Cardiac muscle cell (in vitro differentiated cells and primary cell): ENCODE measurements at places on chromosomes 6 and 20.

GRCh38 chr20:22925613-22925983 is 109.5 kb upstream of the SSTR4 start:
- DNase-seq: no peak

- DNase-seq: no peak
These were observed 39.0 kb downstream of the CAP2 start for GRCh38 chr6:17432356-17432755.

DNA sequence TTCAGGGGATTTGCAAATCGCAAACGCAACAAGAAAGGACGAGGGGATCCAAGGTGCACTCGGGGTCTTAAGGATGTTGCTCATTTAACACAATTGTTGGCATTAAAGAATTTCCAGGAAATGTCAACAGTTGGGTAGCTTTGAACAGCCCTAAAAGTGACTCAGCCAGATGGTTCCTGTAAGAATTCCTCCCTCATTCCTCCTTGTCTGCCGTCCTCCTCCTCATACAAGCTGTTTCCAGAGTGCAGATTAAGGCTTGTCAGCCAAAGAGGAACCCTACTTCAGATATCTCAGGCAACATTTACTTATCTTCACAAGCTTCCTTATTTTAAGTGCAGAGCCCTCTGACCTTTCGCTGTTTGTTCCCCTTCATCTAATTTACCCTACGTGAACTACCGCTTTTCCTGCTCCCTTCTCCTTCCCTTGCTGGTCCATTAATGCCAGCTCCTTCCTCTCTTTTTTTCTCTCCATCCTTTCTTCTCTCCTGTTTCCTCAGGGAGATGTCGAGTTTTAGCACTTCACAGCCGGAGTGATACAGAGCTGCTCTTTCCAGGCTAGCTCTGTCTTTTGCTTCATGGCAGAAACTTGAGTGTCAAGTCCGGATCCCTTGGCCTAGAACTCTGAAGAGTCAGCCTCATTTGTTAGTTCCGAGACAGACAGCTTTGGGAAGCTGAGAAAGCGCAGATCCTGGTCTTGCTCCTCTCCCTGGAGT is 26.1 kb upstream of the TBC1D7 start:
- peak; percentile 55 for DNase-seq

- DNase-seq: no peak
These were observed 19.6 kb downstream of the TFAP2A start for GRCh38 chr6:10395171-10395703.

DNA sequence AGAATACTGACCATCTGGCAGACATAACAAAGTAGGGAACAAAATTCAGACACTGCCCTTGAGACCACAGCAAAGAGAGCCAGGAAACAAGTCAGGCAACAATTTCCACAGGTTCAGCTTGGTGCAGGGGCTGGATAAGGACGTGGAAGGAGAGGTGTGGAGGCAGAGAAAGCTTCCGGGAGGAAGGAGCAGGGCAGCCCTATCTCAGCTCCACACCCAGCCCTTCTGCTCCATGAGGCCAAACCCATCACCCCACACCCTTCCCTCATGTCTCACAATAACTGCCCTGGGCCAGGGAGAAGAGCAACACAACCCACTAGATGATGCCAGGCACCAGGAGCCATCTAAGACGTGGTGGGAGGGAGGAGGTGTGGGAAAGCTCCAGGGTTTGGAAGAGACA is 5.8 kb downstream of the SNHG17 start:
- no peak for DNase-seq

- no peak for DNase-seq
These were observed 246.0 kb upstream of the RUNX2 start for GRCh38 chr6:45082091-45082490.

DNA sequence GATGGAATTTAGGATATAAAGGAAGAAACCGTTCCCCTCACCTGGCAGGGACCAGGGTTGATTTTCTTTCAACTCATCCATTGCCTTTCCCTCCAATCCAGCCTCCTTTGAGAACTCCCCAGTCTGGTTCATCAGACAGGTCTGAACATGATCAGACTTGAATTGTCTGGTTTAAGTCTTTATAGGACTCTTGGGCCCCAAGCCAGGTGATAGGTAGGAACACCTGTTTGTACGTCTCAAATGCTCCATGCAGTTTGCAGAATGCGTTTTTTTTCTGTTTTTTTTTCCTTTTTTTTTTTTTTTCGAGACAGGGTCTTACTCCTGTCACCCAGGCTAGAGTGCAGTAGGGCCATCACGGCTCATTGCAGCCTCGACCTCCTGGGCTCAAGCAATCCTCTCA is 4.1 kb upstream of the CEP250 start:
- no peak for DNase-seq

DNA sequence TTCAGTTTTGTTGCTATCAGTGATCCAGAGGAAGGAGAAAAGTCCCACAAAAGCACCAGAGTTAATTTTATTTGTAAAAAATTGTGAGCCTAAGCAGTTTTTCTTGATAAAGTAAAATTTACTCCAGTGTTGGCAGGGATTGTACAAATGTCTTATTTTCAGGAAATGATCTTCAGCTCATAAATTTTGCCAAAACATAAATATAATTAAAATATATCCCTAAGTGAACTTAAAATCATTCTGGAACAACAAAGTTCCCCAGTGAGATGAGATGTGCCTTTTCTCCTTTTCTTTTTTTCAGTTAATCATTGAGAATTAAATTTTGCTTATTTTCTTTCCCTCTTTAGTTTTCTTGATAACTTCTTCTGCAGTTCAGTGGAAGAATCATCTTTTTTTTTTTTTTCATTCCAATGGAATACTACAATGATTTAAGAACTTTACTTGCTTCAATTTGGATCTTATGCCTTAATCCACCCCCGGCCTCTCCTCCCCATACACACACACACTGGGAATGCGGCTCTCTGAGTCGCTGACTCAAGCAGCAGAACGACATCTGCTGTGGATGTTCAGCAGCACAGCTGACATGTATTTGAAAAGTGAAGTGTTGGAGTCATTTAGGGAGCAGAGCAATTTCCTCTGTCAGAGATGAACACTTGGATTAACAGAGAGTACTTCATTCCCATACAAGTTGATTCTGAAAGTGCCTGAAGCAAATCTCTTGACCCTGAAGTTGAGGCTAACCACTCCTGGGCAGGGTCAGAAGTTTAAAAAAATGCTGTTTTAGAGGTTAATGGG is 27.7 kb upstream of the LAMA4 start:
- DNase-seq: peak; percentile 79

DNA sequence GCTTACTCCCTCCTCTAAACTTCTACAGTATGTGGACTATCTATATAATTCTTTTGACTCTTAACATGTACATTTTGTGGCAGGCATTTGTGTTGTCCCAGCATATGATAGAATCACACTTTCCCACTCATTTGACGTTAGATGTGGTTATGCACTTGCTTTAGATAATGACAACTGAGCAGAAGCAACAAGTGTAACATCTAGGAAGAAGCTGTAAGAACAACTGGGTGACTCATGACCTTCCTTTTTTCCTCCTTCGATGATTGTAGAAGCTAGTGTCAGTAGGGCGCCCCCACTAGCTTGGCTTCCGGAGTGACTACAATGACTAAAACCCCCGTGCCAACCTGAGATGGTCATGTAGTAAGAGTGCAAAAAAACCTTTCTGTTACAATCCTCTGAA is 74.6 kb upstream of the CEP85L start:
- no peak for DNase-seq

DNA sequence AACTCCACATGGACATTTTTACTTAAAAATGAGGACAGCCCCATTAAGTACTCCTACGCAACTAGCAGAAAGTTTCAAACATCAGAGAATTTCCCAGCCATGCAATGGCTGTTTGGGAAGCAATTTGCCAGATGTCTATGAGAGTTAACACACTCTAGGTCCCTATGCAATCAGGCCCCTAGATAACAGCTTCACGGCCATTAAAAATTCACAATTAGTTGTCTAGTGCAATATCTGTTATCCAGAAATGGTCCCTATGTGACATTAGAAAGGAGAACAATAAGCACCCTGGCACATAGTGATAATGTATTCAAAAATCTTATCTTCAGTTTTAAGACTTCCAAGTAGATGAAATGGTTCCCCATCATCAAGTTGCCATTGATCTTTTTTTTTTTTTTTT is 174.3 kb upstream of the NRSN1 start:
- no peak for DNase-seq

GRCh38 chr20:49384437-49385434 is 97.7 kb downstream of the KCNB1 start:
- DNase-seq: peak; percentile 73

DNA sequence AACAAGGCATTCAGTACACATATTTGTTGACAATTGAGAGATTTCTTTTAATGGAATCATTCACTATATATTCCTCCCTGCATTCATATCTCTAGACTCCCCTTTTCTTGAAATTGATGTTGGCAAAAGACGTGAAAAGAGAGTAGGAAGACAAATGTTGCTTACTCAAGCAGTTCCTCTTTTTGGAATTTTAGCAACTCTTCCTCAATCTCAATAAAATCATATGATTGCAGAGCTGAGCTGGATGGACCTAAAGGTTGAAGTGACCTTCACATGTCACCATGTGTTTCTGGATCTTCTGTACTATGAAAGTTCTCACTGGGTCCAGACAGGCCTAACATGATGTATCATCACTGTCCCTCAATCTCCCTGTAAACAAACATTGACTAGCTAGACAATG is 18.6 kb downstream of the ADGRF1 start:
- DNase-seq: no peak

- DNase-seq: no peak
These were observed 51.0 kb downstream of the SLC9A8 start for GRCh38 chr20:49863666-49864065.

- no peak for DNase-seq
These were observed 1.5 kb upstream of the SLC17A4 start for GRCh38 chr6:25753079-25753478.

DNA sequence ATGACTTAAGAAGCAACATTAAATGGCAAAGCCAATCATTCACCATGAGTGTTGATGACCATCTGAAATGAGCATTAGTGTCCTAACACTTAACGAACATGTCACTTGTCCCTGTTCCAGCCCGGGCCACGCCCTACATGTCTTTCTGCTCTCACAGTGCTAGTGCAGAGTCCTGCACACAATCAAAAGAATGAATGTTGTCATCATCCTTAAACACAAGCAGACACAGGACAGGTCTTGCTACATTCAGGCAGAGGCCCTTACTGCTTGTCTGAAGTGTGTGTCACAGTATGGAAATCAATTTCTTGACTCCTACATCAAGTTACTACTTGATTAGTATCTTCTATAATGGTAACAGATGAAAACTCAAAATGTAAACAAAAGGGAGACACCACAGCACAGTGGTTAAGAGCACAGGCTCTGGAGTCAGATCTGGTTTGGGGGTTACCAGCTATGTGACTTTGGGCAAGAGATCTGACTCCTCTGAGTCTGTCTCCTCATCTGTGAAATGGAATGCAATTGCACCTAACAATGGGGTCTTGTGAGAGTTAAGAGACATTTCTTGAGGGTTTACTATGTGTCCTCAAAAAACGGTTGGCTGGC is 17.4 kb downstream of the UBE2V1 start:
- no peak for DNase-seq

GRCh38 chr6:40550202-40551101 is 36.7 kb downstream of the LRFN2 start:
- peak; percentile 67 for DNase-seq

DNA sequence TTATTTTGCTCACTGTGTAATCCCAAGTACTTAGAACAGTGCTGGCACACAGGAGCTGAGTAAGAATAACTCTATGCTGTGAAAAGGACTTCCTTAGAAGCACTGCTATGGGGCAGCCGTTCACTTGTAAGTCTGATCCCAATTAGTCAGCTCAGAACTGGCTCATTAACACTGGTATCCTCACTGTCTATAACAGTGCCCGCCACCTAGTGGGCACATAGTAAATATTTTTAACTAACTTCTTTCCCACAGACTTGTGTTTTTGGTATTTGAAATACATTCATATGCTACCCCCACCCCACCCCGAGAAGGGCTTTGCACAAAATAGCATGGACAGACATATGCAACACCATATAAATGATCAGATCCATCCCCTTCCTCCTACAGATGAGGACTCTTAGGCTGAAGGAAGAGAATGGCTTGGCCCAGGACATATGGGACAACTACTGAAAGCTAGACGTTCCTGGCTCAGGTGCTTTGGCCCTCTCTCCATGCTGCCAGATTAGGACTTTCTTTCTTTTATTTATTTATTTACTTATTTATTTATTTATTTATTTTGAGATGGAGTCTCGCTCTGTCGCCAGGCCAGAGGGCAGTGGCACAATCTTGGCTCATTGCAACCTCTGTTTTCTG is 47.1 kb downstream of the DST start:
- peak; percentile 65 for DNase-seq

DNA sequence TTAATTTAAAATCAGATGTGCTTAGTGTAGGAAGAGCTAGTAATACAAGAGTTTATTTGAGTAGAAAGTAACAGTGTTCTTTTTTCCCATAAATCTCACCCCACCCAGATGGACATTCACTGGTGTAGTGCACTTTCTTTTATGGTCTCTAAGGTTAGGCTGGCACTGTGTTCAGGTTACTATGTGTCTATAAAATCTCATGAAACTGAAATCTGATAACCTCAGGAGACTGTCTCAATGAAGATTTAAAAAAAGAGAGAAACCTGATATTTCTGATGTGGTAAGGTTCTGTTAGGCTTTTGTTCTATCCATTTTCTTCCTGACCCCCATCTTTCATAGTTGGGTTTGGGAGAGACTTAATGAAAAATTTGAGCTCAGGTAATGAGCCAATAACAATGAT is 101.2 kb upstream of the CLVS2 start:
- no peak for DNase-seq

- no peak for DNase-seq
These were observed 219.7 kb downstream of the UNC5CL start for GRCh38 chr6:40819182-40819834.

GRCh38 chr6:116210750-116211425 is 43.0 kb downstream of the TSPYL4 start:
- peak; percentile 66 for DNase-seq

GRCh38 chr6:6217855-6218758 is 102.4 kb downstream of the F13A1 start:
- no peak for DNase-seq

- DNase-seq: peak; percentile 93
These were observed 17.1 kb upstream of the HMGN4 start for GRCh38 chr6:26520850-26521599.

GRCh38 chr6:56347526-56347925 is 100.1 kb upstream of the COL21A1 start:
- no peak for DNase-seq

DNA sequence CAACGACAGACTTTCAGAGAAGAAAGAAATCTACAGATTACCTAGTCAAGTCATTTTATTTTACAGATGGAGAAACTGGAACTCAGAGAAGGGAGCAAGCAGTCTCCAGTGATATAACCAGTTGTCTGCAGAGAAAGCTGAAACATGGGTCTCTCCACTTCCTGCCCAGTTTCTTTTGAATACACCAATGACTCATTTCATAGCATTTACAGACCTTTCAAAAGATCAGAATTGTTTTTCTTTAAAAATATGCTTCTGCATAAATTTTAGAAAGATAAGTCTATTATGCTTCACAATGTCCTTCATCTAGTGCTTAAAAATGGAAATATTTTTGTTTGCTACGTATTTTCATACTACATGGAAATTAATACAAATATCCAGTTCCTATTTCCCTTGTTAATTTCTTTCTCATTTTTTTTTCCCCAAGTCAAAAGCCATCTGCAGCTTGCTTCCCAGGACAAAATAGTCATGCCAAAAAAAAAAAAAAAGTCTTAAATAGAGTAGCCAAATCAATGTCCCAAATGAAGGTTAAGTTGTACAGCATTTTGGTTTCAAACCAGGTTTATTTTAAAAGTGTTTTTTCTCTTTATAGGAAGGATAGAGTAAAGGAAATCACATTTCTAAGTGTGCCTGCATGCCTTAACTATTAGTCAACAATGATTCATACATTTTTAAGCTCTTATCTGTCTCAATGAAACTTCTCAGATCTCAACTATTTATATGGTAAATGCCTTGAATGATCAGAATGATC is 36.9 kb downstream of the ARHGAP18 start:
- peak; percentile 75 for DNase-seq

- DNase-seq: no peak
These were observed 1.6 kb downstream of the INSM1 start for GRCh38 chr20:20369250-20370093.
